Activated CD4-positive, alpha-beta T cell treated with anti-CD3 and anti-CD28 coated beads, Interleukin-2, Interleukin-4, amounts not matched to agents 100 ng/mL and 50 ng/mL, durations not matched to agents 16 hours and 8 hours (primary cell): ENCODE measurements at places on chromosomes 2 and 18.
A peak's percentile ranks its signal among the peaks of the same experiment; 100 is the strongest.

GRCh38 chr2:222669353-222669752 lies 2.1 kb upstream of the MOGAT1 start:
- no peak for DNase-seq

- DNase-seq: peak; percentile 64
Observed at GRCh38 chr2:110674620-110675555, 3.0 kb downstream of the BUB1 start.

DNA sequence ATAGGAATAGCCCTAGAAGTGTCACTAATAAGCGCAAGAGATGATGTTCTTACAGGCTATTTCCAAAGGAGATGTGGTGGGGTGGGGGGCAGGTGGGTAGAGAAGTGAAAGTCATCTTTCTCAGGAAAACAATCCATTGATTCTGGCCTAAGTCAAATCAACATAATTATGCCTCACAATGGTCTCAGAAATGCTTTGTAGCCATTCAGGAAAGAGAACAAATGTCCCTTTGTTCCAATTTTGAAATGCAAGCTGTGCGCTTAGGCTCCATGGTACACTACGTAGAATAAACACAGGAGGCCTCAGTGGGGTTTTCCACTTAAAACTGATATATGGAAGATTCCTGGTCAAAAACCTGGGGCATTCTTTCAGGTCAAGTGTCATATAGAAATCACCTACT lies 529.9 kb upstream of the KLHL29 start:
- no peak for DNase-seq

- DNase-seq: no peak
Observed at GRCh38 chr2:42045848-42046748, 1.7 kb upstream of the PKDCC start.

- no peak for DNase-seq
Observed at GRCh38 chr2:30255466-30256408, 24.4 kb downstream of the LBH start.

DNA sequence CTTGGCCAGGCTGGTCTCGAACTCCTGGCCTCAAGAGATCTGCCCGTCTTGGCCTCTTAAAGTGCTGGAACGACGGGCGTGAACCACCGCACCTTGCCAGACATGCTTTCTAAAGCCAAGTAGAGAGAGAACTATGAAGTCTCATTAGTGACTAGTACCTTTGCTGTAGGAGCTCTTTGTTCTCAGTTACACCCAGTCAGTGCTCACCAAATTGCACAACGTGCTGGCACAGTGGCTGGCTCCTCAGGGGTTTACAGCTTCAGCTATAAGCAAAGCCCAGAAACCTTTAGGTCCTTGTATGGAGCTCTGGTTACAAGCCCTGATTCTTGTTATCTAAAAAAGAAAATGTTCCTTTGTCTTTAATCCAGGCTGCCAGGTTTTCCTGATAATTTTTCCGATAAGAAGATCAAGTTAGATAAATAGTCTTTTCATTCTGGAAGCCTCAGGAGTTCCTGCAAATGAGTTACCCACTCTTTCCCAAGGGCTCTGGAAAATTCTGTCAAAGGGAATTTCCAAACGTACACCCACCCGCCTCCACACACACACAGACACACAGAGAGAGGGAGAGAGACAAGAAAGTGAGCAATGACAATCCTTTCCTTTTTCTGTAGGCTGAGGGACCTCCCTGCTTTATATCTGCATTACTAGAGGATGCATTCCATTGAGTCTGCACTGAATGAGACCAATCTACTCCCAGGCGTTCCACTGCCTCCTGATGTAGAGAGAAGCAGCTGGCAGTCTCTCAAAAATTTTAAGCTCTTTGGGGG lies 100.2 kb upstream of the CSRNP3 start:
- no peak for DNase-seq
